ENCODE measurements at places on chromosomes 4 and X.
A peak's percentile ranks its signal among the peaks of the same experiment; 100 is the strongest.

DNA sequence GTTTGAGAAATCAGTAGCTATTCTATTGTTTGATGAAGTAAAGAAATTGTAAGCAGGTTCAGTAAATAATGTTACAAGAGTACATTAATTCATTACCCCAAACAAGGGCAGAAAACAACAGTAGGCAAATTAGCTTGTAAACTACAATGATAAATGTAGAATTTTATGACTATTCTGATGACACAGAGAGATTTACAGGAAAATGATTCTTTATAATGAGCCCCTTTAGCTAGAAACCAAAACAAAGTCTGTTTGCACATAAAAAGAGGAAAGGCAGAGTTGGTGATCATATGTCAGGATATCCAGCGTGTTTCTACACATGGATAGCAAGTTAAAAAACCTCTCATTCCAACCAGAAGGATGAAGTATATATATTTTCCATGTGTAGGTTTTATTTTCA, 204.8 kb downstream of the CFAP299 start:
- no peak for DNase-seq

GRCh38 chr4:138866314-138866713, 149.3 kb upstream of the NOCT start:
- no peak for DNase-seq

- no peak for DNase-seq
These were observed 423.3 kb downstream of the CENPC start for GRCh38 chr4:67122029-67122428.

- no peak for DNase-seq
These were observed 2.1 kb upstream of the WFS1 start for GRCh38 chr4:6267573-6267972.

DNA sequence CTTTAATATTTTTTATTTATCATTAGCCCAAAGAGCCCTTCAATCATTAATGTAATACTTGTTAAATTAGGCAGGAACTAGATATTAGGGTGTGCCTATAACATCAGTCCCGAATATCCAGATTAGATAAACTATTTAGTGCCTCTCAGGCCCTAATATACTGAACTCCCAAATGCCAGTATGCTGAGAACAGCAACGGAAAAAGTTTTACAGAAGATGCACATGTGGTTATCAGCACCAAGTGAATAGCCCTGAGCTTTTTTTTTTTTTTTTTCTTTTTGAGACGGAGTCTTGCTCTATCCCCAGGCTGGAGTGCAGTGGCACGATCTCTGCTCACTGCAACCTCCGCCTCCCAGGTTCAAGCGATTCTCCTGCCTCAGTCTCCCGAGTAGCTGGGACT, 13.0 kb upstream of the ELF2 start:
- no peak for DNase-seq

DNA sequence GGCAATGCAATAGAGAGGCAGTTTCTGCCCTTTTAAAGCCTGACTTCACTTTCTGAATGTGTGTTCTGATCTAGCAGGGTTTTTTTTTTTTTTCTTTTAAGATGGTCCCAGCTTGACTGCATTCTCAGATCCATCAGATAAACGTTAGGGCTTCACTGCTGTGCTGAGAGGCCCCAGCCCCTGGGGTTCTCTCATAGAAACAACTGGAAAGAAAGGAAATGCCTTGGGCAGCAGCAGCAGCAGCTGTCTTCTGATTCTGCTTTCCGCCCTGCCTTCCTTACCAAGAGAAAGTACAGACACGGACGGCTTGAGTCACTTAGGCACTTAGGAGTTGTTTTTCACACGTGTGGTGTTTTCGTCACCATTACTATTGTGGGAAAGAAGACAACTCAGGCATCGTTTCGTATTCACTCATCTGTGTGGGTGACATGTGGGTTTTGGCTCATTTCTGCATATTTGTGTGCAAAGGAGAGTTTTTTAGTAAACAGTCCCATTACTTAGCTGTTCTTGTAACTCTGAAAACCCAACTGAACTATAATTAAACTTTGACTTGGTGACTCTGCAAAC, 172.0 kb downstream of the PTTG2 start:
- DNase-seq: peak; percentile 83

DNA sequence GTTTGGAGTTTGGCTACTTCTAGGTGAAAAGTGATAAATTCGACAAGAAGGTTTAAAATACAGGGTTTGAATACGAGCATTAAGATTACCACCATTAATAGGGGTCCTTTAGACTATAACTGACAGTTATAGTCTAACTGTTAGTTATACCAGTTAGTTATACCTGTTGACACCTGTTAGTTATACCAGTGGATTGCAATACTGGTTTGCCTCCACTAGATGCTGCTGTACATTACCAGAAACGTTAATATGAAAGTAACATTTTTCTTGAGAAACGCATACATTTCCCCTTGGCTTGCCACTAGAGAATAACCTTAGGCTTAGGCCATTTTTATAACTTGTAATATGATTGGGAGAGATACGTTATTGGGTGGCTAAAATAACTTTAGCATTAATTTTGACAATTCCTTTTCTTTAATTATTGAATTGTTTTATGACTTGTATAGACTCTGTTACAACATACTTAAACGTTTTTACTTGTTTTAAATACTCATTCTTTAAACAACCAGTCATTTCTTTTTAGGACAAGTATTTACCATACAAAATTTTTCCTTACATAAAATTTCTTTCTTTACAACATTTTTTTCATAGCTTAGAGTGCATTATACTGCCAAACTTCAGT, 911.2 kb downstream of the FSTL5 start:
- no peak for DNase-seq

DNA sequence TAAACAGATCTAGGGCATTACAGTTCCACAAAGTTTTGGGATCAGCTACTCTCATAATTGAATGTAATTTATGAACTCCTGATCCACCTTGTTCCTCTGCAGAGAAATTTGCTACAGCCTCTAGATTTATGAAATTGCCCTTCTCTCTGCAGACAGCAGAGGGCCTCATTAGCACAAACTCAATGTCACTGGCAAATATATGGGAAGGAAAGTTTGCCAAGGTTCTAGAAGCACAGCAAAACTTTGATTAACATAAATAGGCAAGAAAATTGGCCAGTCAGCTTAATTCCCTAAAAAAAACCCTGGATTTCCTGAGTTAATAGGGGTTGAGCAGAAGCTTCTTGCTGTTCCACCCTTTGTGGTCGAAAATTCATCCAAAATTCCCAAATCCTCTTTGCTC, 31.5 kb downstream of the PRPS1 start:
- no peak for DNase-seq

GRCh38 chr4:26204911-26205370, 115.9 kb upstream of the RBPJ start:
- DNase-seq: no peak

DNA sequence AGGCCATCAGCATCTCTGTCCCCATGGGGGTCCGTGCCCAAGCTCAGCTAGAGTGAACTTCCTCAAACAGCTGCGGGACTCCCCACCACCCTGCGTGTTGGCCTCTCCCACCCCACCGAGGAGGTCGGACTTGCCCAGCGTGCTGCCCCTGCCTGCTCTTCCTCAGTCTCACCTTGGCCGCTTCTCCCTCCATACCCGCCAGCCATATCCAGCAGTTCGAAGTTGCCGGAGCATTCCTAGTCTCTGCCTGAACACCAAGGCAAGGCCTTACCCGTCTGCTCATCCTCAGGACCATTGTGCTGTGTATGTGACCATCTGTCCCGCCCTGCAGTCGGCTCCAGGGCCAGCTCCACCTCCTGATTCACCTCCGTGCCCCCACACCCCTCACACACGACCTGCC, 84.5 kb downstream of the WFS1 start:
- no peak for DNase-seq

- no peak for DNase-seq
These were observed 82.6 kb downstream of the SCD5 start for GRCh38 chr4:82715731-82716617.

- no peak for DNase-seq
These were observed 85.6 kb downstream of the SLC39A8 start for GRCh38 chr4:102259702-102260101.

DNA sequence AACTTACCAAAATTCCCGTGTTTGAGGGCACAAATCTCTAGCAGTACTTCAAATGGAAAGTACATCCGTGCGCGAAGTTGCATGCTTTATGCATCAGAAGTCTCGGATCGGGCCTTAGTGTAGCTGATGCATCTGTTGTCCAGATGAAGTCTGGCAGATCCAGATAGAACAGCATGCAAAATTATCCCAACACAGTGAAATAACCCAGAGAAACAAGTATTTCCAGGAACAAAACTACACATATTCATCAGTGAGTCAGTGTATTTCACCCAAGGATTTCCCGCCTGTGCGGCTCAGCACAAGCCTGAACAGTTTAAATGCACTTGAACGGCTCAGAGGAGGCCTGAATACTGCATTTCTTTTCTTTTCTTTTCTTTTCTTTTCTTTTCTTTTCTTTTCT, 27.4 kb upstream of the CLDN24 start:
- DNase-seq: no peak

DNA sequence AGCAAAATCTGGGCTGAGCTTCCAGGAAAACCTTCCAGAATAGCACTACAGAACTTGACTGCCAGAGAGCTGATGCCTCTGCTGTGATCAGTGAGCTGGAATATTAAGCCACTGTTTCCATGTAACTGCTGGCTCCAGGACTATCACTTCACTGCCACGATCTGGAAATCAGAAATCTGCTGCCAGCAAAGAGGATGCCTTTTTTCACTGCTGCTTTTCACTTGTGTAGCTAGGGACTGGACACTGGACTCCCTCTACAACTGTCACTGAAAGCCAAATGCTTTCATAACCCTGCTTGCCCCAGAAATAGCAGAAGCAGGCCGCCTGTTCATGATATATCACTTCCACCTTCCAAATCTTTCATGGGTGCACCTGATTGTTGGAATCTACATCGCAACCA, 9.4 kb upstream of the AP1S2 start:
- DNase-seq: no peak

DNA sequence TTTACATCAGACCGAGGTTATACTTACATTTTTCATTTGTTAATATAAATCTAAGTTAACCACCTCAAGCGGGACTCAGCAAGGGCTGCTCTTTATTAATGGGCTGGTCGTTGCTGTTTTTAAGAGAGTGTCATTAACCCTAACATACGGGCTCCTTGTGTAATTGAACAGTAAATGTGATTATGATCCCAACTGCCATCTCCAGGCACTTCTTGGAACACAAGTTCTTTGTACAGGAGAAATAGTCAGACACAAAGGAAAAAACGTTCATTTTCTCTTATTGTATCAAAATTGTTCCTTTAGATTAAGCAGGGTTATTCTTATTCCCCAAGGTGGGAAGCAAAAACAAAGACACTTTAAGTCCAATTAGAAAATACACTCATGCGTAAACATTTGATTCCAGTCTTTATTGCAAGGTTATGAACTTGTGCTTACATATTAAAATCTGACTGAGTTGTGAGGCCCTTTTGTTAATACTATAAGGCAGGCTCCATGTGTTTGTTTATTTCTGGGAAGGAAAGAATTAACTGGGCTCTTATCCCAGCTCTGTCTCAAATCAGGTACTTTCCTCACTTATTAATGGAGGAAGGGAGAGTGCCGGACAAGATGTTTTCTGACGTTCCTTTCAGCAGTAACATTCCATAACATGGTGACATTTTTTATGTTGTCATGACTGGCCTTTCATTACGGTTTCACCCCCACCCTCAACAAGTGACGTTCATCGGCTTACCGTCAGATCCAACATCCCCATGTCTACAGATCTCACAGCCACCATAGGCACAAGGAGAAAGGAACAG, 95.9 kb downstream of the RASL11B start:
- no peak for DNase-seq
